NCI-H187 treated with DMSO at 0.1 percent for 48 hours (cell line): ENCODE measurements at places on chromosomes 2 and 18.

DNA sequence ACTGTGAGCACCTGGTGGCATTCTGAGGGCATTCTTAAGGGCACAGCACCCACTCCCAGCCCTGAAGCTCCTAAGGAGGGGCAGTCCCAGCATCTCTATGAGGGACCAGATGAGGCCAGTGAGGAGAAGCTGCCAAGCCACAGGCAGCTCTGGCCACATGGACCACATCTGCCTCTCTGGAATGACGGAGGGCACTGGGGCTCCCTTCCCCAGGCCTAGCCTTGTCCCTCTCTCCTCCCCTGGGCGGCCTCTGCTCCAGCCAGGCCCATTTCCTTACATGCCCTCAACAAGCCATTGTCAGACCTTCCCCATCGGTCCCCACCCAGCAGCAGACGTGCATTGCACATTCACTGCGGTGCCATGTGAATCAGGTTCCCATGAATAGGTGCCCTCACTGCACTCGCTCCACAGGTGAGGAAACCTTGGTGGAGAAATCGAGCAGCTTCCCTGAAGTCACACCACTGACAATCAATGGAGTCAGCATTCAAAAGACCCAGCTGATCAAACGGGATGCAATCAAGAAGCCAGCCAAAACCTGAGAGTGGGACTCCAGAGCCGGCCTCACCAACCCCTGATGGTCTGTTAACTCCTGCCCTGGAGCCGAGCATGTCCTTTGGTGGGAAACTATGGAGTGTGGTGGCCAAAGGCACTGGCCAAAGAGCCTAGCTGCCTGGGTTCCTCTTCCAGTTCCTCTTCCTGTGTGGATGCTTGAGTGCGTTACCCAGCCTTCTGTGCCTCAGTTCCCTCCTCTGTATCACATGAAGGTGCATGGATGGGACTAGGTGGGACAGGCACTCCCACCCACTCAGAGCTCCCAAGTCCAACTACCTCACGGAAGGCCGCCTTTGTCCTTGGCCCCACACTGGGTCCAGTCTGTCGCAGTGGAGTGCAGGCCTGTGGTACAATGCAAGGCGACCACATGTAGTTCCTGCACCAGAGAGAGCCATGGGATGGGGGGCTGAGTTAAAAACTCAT is 147.3 kb downstream of the ZFP36L2 start:
- DNase-seq: no peak

DNA sequence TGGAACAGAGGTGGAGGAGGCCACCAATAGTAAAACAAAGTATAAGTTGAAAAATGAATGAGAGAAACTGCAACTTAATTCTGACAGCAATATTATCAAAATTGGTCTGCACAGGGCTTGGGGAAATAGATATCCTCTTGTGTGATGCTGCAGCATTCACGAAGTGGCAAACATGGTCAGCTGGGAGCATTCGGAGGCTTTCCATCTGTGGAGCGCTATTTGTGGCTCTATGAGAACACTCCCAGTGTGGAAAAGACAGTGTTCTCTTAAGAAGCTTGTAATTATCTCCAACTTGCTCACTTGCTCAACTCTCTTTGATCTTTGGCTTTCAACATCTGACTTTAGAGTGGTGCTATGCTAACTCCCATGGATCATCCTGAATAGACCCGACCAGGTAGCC is 3.1 kb upstream of the FLACC1 start:
- no peak for DNase-seq

DNA sequence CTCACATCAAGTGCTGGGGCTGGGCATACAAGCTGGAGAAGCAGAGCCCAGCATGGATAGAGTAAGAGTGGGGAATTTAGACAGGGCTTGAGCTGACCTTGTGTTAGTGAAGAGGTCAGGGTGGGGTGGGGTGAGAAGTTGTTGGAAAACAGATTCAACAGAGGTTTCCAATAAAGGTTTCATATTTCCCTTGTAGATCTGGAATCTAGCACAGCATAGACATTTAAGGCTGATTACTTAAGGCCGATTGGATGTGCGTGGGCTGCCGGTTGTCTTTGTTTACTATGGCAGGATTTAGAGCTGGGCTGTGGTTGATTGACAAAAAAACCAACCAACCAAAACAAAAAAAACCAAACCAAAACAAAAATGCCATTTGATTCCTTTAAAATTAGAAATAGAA is 114.9 kb upstream of the SEC11C start:
- no peak for DNase-seq

DNA sequence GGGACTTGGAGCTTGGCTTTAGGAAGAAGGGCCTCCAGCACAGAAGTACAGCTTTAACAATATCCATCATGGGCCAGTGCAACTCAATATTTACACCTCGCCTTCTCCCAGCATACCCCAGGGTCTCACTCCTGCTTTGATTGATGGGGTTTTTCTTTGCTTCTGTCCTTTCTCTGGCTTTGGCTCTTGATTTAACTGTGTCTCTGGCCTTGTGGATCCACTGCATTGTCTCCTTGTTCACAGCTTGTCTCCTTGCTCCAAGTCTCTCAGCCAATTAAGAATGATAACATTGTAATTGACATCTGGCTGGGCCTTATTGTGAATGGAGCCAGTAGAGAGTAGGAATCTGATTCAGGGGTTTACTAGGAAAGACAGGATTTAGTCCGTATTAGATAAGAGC is 1019.5 kb downstream of the TMEM182 start:
- no peak for DNase-seq

GRCh38 chr2:175937216-175937615 is 64.9 kb downstream of the LNPK start:
- no peak for DNase-seq

GRCh38 chr2:130825231-130825965 is 11.3 kb upstream of the ARHGEF4 start:
- DNase-seq: no peak

GRCh38 chr2:144983107-144983506 is 463.2 kb upstream of the ZEB2 start:
- no peak for DNase-seq

DNA sequence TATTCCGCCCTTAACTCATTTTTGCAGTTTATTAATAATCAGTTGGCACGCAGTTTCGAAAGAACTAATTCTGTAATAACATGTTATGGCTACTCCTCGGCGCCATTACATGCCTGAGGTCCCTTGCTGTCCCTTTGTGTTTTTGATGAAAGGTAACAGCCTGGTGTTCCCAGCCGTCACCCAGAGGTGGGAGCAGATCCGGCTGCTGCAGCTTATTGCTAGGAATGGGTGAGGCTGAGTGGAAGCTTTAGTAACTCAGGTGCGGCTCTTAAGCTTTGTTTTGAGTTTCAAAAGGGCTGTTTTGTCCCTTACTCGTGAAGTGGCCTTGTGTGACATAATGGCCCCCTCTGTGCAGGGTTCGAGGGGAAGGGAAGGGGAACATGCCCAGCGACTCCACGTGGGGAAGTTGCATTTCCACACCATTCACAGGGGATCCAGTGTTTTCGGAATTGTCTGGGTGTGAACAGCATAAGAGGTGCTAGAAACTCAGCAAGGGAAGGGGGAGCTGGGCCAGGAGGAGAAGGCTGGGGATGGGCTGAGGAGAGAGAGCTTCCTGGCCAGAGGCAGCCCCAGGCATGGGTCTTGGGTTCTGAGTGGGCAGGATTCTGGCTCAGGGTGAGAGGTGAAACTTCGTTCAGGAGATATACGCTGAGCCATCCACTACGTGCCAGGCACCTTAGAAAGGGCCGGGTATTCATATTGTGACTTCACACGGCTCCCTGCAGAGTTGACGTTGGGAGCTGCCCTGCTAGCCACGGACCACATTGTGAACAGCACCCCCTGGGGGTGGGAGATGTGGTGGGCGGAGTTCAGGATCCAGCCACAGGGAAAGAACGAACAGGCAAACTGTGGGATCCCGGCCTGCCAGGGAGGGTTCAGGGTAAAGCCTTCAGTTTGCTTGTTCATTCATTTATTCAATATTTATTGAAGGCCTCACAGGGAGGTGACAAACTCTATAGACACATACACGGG is 84.4 kb downstream of the TGOLN2 start:
- DNase-seq: no peak

DNA sequence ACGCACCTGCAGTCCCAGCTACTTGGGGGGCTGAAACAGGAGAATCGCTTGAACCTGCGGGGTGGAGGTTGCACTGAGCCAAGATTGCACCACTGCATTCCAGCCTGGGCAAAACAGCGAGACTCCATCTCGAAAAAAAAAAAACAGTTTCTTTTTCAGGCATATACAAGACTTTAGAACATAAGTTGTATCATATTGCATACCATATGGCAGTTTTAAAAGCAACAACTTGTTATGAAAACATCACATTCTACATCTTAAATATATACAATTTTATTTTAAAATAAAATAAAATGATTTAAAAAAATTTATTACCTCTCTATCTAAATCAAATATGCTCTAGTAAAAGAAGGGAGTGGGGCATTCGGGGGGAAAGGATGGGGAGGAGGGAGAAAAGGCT is 39.4 kb upstream of the SP5 start:
- no peak for DNase-seq

GRCh38 chr2:72148003-72148836 is 558 bp upstream of the CYP26B1 start:
- no peak for DNase-seq

GRCh38 chr2:107810734-107811133 is 16.0 kb upstream of the RGPD4 start:
- DNase-seq: no peak

DNA sequence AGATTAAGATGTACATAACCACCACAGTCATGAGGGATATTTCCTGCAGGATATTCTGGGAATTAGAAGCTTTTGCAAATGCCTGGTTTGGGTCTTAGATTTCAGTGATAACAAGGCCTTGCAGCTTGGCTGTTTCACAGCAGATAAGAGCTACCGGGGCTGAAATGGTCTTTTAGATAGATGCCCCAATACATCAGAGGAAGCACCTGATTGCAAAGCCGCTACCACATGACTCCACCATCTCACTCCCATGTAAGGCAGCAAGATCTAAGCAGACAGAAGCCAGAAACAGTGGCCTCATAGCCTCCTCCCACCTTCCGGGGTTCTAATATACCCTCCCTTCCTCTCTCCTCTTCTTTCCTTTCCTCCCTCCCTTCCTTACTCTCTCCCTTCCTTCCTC is 31.1 kb upstream of the EPG5 start:
- DNase-seq: no peak

GRCh38 chr2:124530203-124530602 is 505.1 kb downstream of the CNTNAP5 start:
- no peak for DNase-seq

GRCh38 chr2:227804975-227805374 is 8.7 kb upstream of the CCL20 start:
- DNase-seq: no peak

DNA sequence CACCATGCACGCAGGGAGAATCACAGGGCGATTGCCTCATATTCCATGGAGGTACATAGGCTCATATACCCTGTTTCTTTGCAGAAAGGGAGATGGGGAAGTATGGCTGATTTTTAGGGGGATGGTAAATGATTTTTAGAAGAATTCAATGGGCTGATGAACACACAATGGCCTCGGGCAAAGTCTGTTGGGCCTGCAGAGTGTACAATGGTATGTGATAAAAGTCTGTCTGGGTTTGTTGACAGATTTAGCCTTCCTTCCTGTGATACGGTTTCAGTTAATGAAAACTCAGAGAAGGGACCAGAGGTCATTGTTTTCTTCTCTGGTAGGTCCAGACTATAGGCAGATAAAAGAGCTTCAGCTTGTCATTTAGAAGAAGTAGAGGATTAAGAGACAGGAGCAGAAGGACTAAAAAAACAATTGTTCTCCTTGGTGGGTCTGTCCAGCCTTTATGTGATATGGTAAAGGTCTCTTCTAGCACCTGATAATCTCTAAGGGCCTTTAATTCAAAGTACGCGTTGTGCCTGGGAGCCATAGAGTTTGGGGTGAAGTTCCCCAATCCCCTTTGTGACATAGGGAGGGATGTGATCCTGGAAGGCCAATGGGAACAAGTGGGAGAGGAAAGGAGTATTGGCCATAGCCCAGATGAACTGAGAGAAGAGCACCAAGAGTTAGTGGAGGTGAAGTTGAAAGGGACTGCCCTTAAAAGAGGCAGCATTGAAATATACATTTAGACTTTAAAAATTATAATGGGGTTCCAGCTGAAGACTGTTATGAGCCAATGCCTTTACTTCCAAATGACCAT is 107.5 kb upstream of the SERPINE2 start:
- DNase-seq: no peak

- DNase-seq: no peak
Observed at GRCh38 chr18:63378919-63379638, 12.1 kb upstream of the KDSR start.

GRCh38 chr2:183495589-183496267 is 371.5 kb downstream of the NUP35 start:
- no peak for DNase-seq

- DNase-seq: no peak
Observed at GRCh38 chr2:205984381-205984780, 101.6 kb downstream of the INO80D start.

DNA sequence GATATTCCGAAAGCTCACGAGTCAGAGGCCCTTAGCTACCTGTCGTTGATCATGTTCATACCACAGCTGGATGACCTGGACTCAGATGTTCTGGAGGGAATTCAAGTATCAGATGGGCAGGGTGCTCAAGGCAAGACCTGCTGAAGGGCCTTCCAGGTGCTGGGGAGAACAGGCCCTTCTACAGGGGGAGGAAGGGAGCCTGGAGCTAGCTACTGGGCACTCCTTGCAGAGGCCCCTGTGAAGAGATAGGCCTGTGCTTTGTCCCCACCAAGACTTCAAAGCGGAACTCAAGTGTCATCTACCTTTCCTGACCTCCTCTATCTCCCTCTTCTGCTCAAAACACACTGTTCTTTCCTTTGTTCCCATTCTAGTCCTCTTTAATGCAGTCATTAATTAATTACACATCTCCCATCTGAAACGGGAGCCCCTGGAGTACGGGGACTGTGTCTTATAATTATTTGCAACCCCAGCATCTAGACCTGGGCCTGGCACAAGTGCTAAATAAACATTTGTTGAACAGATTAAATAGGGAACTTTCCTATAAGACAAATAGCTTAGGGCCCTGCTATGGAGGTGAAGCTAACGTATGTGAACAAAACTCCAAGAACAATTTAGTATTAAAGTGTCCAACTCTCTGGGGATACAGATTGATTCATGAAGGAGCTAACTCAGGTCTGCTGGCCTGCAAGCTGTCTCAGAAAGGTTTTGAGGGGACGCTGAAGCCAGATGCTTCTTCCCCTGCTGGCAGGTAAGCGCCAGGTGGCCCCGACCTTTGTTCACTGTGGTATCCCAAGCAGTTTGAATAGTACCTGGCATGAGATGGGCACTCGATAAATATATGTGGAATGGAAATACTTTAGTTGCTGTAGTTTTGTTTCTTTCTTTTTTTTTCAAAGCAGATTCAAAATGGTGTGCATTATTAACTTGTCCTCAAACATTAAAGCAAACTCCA is 22.0 kb downstream of the RHOB start:
- no peak for DNase-seq

GRCh38 chr2:63064661-63065060 is 14.0 kb downstream of the OTX1 start:
- no peak for DNase-seq

- no peak for DNase-seq
Observed at GRCh38 chr2:120991441-120991840, 255.8 kb downstream of the GLI2 start.
